ENCODE measurements at places on chromosomes 2 and 18.

DNA sequence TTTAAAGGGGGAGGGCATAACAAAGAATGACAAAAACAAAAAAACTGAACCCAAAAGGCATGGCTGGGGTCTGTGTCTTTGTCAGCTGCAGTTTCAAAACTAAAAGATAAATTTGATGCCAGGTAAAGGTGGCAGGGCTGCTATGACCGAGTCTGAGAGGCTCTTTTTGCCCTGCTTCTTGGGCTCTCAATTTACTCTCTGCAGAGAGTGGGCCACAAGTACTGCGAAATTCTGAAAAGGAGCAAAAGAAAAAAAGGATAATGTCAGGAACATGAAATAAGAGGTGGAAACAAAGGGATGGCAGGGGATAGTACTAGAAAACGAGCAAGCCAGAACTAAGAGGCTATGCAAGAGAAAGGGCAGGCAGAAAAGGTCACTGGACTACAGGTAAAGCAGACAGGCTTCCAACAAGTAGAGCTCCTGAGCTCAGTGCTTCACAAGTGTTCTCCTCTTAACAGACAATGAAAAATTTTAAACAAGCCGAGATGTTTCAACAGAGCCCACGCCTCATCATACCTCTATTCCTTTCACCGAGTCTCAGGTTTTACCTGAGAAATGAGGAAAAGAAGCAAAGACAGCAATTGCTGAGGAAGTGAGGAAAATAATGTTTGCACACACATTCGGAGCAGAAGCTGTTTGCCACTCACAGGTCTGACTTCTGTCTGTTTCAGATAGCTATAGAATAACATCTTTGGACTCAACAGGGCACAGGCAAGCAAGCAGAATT lies 7.3 kb downstream of the IRS1 start:
- no peak for DNase-seq

DNA sequence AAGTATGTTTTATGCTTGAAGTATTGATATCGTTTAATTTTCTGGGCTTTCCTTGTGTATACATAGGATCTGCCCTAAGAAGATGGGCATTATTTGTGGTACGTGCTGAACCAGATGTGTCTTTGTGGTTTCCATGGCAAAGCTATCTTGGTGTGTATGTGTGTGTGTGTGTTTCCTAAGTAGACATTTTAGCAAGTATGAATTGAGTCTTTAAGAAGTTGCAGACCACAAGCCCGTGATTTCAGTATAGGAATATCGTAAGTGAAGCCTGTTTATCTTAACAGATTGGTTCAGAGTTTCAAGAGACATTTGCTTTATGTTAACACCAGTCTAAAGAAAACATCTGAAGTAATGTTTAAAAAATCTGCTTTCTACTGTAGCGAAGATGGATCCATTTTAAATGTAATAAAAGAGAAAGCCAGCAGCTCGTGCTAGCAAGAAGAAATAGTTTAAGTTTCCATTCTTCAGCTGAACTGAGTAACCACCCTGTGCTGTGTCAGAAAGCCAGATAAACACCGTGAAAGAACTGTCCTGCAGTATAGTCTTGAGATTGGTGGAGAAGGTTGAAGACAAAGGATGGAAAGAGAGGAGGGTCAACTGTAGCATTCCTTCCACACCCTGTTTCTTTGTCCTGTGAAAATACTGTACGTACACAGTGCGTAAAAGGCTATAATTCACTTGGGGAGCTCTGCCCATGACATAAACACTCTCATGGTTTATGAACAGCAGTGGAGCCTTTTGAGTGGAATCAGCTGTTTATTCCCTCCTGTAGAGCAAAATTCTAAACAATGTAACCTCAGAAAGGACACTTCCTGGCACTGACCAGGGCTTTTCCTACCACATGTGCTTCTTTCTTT lies 91.9 kb upstream of the FOSL2 start:
- DNase-seq = no peak

- no peak for DNase-seq
Observed at GRCh38 chr2:59993726-59994125, 559.7 kb downstream of the BCL11A start.

DNA sequence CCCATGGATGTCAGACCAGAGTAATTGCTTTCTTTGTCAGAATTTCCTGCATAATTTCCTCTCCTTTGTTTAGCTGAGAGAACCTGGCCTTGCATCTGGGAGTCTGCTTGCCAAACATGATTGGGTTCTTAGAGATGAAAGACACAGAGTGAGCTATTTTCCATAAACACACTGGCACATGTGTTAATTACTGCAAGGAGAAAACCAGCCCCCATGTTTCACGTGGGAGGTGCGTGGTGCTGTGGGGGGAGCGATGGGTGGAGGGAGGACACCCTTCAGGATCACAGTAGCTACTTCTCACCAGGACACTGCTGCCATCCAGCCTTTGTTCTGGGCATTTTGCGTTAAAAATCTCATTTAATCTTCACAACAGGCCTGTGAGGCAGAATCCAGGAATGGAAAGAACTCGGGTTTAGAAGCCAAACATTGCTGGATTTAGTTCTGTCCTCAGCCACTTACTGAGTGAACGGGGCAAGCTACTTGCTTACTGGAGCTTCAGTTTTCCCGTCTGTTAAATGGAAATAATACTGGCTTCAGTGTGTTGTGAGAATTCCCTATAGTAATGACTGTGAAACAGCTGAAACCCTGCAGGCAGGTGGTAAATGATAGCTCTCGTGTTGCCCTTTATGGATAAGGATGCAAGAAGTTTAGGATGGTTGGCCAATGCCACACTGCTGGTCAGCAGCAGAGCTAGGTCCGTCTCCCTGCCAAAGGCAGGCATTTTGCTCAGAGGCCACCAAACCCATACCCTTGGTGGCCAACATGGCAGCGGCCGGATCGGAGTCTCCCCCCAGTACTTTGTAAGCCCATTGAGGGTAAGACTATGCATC lies 100.1 kb upstream of the ASAP2 start:
- no peak for DNase-seq

DNA sequence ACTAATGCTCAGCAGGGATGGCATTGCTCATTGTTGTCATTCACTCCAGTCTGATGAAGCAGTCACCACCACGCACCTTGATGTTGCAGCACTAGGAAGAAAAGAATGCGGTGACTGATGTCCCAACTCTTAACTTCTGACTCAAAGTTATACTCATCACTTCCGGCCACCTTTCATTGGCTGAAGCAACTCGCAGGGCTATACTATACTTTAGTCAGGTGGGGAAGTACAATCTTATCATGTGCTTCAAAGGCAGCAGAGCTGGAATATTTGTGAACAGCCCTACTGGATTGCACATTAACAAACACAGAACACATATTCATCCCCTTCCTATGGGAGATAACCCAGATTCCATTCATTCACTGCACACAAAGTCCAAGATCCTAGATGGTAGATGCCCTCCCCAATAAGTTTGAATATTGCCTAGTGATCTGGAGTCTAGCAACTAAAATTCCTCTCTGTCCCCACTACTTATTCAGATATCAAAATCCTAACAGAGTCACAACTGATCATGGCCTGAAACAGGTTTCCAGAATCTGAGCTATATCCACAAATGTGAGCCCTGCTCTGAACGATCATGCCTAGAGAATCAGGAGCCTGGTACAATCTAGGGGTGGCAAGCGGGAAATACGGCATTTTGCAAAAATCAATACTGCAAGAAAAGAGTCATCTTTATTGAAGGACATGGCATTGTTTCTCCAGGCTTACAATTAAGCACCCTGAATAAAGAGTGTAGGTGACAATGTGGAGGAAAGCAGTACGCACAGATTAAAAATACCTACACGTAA lies 3.4 kb upstream of the SPATS2L start:
- DNase-seq = no peak

GRCh38 chr2:3293221-3293620 lies 84.4 kb downstream of the EIPR1 start:
- no peak for DNase-seq

- no peak for DNase-seq
Observed at GRCh38 chr2:151771599-151772358, 37.5 kb upstream of the NEB start.

DNA sequence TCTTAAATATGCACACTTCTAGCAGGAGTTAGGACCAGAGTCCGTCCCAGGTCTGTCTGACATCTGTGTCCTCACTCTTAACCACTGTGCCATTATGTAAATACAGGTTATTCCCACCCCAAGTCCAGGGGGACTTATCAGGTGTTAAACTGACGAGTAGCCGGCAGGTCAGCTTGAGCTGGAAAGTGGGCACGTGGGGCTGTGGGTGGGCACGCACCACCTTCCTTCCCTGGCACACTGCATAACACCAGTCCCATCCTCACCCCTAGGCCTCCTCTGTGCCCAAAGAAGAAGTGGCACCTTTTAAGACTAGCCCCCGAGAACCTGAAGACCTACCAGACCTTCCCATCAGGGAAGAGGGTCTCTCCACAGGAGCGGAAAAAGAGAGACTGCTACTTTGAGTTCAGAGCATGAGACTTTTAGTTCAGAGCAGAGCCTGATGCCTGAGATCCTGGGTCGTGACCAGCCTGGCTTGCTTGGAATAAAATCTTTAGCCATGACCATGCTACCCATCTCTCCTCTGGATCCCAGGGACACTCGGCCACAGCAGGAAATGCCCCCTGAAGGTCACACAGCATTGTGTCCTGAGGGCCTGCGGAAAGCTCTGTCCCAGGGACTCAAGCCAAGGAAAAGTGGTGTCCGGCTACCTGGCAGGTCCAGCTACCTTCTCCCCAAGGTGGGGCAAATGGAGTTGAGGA lies 62.0 kb downstream of the CIB4 start:
- DNase-seq = no peak

- no peak for DNase-seq
Observed at GRCh38 chr2:44275927-44276303, 635 bp downstream of the SLC3A1 start.

DNA sequence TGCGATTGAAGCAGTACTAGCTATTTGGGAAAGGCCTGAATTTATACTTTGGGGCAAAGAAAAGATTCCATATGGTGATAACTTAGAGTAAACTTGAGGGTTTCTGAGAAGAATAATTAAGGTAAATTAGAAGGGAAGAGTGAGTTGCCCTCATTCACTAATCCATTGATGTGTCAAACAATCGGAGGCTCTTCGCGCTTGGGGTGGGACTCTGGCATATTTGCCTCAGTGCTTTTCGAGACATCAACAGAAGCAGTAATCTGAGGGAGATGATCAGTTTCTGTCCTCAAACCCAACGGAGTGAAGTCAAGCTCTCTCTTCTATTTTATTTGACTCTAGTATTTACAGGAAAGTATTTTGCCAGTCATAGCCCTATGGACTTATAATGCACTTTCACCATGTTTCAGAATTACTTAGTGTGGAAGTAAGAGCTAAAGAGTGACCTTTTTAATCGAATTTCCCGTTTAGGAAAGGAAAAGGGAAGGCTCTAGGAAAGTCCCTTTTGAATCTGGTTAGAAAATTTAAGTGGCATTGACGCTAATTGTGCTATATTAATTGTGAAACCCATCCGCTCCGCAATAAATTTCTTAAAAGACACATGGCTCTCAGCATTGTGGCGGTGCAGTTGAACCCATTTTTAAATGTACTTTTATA lies 1.3 kb downstream of the RAB10 start:
- no peak for DNase-seq

- DNase-seq = no peak
Observed at GRCh38 chr2:54555318-54555837, 99.3 kb downstream of the SPTBN1 start.

- DNase-seq = no peak
Observed at GRCh38 chr2:57892920-57893319, 153.7 kb upstream of the VRK2 start.

DNA sequence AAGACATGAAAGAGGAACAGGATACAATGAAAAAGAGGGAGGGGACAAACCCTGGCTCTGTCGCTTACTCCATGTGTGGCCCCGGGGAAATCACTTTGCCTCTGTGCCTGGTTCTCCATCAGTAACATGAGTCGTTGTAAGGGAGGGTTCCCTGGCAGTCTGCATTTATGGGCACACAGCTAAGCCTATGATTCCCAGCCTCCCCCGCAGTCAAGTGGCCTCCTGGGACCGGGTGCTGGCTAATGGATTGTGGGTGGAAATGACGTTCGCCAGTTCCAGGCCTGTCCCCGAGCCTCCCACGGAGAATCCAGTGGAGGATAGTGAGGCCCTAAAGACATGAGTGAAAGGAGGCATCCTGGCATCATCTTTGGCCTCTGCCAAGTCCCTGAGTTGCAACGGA lies 42.7 kb downstream of the SFXN5 start:
- DNase-seq = no peak

DNA sequence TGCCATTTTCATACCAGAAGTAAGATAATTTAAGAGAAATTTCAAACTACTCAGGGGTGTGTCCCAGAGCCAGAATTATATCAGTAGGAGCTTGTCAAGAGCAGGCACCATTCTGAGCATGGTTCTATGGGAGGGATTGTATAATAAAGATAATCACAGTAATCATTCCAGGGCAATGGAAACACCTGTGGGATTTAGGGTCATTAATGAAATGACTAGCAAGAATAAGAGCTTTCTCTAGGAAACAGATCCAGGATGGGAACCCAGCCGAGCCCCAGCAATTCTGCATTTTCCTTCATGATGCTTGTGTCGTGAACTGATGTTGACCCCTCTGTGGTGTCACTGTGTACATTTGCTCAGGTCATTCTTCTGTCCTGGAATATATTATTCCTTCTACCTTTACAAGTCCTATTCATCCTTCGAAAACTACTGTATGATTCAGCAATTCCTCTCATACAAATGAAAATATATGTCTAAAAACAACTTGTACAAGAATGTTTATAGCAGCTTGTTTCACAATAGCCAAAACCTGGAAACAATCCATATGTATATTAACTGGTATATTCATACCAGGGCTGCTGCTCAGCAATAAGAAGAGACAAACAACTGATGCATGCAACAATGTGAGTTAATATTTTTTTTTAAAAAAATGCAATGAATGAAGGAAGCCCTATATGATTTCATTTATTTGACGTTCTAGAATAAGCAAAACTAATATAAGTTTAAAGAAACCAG lies 687.8 kb upstream of the KLHL29 start:
- no peak for DNase-seq

GRCh38 chr2:203654826-203655225 lies 51.6 kb upstream of the CD28 start:
- DNase-seq = no peak

- no peak for DNase-seq
Observed at GRCh38 chr2:229752970-229753729, 38.8 kb upstream of the DNER start.

- DNase-seq = no peak
Observed at GRCh38 chr2:194103941-194104659, 1552.9 kb upstream of the SLC39A10 start.

- no peak for DNase-seq
Observed at GRCh38 chr2:175621821-175622220, 380.2 kb downstream of the LNPK start.

Measured in ascending aorta (tissue), 2 donors.